ENCODE measurements at places on chromosomes 6 and 20.

DNA sequence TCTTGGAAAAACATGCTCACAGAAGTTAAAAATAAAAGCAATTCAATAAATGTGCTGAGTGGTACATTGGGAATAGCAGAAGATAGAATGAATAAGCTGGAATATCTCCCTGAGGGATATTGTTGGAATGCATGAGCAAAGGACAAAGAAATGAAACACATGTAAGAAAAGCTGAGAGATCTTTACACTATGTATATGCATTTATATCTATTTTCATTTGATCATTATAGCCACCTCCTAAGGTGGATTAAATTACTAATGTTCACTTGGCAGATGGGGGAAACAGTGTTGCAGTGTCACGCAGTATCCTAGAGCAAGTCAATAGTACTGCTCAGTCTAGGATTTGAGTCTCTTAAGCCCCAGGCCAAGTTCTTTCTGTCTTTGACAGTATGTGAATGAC lies 542.0 kb upstream of the MARCKS start:
- DNase-seq: no peak

GRCh38 chr6:11921017-11921438 lies 91.1 kb upstream of the HIVEP1 start:
- no peak for DNase-seq

GRCh38 chr6:79670789-79671188 lies 39.7 kb downstream of the SH3BGRL2 start:
- no peak for DNase-seq

- no peak for DNase-seq
These were observed 319.3 kb downstream of the PKHD1 start for GRCh38 chr6:51768087-51768486.

- no peak for DNase-seq
These were observed 228.9 kb downstream of the HIVEP2 start for GRCh38 chr6:142716097-142716496.

DNA sequence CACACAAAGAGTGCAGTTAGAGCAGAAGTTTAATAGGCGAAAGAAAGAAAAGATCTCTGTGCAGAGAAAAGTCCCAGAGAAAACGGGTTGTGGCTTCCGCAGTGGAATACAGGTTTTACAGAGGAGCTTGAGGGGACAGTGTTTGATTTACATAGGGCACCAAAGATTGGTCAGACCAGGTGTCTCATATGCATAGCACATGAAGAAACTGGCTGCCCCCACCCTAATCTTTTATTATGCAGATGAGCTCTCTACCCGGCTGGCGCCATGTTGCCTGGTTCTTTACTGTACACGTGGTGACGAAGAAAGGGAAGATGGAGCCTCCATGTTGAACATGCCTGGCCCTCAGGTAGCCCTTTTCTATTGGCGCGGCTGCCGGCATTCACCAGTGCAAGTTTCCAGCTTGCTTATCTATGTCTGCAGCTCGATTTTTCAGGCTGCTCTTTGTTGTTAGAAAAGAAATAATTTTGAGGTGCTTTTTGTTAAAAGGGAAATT lies 47.4 kb downstream of the SLC35B3 start:
- no peak for DNase-seq

- no peak for DNase-seq
These were observed 348.1 kb downstream of the CDC5L start for GRCh38 chr6:44735630-44735963.

DNA sequence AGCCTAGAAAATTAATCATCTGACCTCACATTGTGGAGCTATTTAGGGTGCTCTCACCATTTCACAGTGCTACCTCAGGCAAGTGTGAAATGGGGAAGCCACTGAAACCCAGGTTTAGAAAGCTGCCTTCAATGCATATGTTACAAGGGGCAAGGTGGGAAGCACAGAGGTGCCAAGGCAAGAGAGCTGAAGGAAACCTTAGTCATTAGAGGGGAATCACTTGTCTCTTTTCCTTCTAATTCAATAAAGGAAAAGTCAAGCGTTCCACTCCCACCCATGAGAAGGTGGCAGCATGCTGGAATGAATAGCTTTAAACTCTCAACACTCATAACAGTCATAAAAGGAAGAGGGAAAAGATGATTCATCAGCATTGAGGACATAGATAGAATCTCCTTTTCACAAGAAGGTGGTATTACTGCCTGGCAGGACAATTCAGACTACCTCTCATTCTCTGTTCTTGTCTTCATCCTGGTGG lies 251.9 kb upstream of the IRAK1BP1 start:
- no peak for DNase-seq

DNA sequence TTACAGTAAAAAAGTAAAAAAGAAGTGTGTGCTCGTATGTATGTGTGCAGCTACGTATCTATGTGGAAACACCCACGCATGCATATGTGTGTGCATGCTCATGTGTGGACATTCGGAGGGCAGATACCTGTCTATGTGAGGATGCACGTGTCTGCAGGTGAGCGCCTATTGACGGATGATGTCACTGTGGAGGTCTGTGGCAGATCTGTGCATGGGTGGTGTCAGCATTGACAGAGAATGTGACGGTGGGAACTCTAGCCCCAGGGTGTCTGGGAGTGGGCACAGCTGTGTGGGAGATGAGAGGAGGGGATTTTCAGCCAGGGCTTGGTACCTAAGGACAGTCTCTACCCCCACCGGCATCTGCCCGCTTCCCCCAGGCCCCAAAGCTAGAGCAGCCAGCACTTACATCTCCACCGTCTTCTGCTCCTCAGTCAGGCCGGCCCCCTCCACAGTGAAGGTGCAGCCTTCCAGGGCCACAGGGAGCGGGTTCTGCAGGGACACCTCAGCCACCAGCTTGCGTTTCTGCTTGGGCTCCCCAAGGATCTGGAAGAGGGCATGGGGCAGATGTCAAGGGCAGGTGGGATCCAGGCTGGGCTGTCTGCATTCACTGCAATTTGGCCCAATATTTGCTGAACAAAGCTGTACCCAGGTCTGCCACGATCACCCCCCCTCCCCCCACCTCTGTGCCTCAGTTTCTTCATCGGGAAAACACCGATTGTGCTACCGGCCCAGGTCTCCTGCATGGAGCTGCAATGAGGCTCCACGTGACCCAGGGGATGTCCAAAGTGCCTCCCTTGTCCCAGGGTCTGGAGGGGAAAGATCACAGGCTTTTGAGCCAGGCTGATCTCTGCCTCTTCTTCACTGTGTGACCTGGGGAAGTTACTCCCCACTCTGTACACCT lies 34.1 kb downstream of the TGM2 start:
- no peak for DNase-seq

- DNase-seq: no peak
These were observed 27.6 kb downstream of the CNKSR3 start for GRCh38 chr6:154482858-154483257.

GRCh38 chr6:151494936-151495320 lies 1.1 kb downstream of the CCDC170 start:
- no peak for DNase-seq

DNA sequence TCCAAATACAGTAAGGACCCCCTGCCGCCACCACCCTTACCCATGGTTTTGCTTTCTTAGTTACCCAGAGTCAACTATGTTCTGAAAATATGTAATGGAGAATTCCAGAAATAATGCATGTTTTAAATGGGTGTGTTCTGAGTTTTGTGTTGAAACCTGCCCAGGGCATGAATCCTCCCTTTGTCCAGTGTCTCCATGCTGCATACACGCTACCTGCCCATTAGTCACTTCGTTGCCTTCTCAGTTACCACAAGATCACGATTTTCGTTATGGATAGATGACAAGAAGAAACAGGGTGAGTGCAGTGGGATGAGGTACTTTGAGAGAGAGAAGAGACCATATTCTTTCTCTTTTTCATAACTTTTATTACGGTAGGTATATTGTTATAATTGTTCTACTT lies 10.6 kb downstream of the FARS2 start:
- DNase-seq: no peak

GRCh38 chr6:104472021-104472901 lies 387.5 kb downstream of the HACE1 start:
- no peak for DNase-seq

DNA sequence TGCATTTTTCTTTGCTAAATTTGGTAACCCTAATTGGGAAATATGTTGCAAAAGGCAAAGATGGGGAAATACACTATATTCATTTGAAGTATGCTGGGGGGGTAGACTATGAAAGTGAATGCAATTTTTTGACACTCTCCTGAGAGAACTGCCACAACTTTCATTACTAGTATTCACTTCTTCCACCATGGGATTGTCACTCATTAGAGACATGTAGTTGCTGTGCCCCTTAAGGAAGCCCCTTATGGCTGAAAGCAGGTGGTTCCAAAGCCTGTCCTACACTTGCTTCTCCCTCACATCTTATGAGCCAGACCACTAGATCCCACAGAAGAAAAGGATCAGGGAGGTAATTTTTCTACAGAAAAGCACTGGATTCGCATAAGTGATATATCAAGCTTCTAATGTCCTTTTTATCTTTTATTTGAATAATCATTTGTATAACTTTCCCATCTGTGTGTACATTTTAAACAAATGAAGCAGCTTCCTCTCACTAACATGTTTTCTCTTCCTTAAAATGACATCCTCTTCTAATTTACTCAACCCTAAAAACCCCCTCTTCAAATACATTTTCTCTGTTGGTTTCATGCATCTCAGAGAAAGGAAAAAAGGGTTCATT lies 83.8 kb downstream of the GCLC start:
- DNase-seq: no peak

DNA sequence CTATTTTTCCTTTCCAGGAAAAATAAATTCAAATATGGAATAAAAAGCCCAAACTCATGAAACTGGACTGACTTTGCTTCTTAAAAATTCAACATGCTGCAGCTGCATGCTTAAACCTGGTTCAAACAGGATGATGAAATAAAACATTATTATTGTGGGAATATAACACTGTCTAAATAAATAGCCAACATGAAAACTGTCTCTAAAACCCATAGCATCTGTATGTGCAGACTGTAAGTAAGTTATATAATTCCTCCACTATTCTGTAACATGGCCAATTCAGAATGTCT lies 30.4 kb upstream of the AHI1 start:
- no peak for DNase-seq

DNA sequence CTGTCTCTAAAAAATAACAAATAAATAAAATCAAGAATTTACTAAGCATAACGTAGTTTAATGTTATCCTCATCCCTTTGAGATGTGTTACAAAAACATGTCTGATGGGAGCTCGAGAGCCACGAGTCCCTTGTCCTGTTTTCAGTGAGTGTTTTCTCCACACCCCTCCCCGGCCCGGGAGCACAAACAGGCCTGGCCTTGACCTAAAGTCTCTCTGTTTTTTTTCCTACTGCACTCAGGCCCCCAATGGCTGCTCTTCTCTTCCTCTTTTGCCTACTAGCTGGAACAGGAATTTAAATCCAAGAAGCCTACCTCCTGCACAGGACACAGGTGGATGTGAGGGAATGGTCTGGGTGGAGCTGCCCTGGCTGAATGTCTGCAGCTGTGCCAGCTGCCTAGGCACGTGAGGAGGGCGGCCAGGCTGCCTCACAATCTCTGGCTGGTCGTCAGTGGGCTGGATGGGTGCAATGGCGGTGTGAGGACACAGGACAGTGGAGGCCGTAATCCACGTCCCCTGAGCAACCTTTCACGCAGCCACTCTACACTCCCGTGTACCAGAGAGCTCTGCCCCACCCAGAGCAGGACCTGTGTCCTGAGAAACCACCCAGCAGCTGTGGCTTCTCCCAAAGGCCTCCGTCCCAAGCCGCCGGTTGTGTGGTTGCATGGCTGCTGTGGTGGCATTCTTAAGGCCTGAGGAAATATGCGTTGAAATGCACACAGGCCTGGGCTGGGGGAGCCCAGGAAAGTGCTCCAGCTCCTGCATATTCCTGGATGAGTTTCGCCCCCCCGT lies 117.5 kb downstream of the FAM120B start:
- peak; percentile 54 for DNase-seq

- no peak for DNase-seq
These were observed 2.9 kb downstream of the ISM1 start for GRCh38 chr20:13223736-13224520.

GRCh38 chr20:45346851-45347250 lies 1.4 kb downstream of the SDC4 start:
- DNase-seq: no peak

DNA sequence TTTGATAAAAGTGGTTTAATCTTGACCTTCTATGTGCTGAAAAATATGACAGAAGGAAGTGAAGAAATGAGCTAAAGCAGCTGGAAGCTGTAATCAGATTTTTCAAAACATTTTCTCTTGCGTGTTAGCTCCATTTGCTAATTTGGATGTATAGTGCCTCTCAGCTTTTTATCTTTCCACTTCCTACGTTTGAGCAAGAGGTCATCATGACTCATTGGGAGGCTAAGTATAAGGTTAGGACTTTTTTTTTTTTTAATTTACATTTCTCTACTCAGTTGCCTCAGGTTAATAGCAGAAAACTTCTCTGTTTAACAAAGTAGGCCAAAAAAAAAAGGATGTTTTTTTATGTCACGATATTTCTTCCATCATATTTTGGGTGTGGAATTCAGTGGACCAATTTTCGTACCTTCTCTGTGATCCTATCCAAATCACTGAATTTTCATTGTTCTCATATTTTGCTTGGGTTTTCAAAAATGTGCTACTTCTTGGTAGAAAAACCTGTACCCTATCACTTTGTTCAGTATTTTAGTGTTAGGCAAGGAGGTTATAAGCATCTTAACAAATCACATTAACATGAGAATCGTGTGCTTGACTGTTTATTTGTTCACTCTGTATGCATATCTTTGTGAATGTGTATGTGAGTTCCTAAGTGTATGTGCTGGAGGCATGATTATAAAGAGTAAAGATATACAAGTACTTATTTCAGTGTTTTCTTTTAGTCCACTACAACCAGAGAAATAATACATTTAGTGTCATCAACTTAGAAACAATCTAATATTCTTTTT lies 1028.3 kb upstream of the EYS start:
- no peak for DNase-seq

GRCh38 chr6:29442719-29443118 lies 3.6 kb downstream of the OR10C1 start:
- DNase-seq: no peak

DNA sequence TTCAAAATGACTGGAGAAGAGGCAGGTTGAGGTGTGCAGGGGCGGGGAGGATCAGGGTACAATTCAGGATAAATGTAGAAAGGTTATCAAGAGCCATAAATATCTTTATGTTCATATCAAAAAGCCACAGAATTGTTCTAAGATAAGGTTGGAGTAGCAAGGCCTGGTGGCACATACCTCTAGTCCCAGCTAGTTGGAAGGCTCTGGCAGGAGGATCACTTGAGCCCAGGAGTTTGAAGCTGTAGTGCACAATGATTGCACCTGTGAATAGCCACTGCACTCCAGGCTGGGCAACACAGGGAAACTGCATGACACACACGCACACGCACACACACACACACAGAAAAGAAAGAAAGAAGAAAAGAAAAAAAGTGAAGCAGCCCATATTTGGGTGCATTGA lies 194.8 kb downstream of the GRIK2 start:
- DNase-seq: no peak

All from vagina (tissue), 2 donors.